ENCODE measurements at places on chromosomes 7 and 10.

- DNase-seq, result no peak
These were observed 48.9 kb downstream of the FZD1 start for GRCh38 chr7:91313113-91313512.

GRCh38 chr10:109451879-109452278, 471.4 kb downstream of the XPNPEP1 start:
- DNase-seq, result no peak

DNA sequence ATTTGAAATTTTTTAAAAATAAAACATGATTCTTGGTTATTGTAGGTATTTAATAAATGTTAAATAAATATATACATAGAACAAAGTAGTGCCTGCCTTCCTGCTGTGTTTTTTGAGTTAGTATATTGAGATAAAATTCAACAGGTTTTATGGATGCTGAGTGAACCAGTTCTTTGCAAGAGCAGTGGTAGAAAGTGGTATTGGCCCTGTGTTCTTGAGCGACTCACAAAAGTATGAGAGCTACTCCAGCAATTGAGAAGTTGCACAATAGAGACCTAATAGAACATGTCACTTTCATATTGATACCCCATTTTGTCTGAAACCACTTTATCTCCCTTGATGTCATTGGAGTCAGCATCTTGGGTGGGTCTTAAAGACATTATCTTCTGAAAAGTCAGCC, 32.6 kb upstream of the GJD4 start:
- no peak for DNase-seq

GRCh38 chr7:156988343-156989185, 21.9 kb downstream of the MNX1 start:
- DNase-seq, result no peak

DNA sequence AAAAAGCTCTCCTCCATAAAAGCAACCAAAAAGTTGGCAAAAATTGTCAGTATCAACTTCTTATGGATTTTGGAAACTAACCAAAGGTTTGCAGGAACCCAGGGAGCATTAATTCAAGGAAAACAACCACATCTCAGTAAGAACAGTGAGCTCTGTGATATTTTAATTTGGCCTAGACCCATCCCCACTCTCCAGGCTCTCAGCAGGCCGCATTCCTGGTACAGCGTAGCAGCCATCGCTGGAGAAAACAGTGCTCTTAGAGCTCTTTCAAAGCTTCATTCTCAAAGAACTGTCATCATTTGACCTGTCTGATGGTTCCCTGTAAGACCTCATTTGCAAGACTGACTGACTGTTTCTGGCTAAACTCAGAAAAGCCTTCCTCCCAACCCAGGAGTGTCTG, 81.9 kb downstream of the NUDCD3 start:
- DNase-seq, result no peak

- DNase-seq, result no peak
These were observed 48.0 kb upstream of the CARD11 start for GRCh38 chr7:3091631-3092030.

GRCh38 chr10:14727465-14727864, 47.2 kb downstream of the FAM107B start:
- no peak for DNase-seq

DNA sequence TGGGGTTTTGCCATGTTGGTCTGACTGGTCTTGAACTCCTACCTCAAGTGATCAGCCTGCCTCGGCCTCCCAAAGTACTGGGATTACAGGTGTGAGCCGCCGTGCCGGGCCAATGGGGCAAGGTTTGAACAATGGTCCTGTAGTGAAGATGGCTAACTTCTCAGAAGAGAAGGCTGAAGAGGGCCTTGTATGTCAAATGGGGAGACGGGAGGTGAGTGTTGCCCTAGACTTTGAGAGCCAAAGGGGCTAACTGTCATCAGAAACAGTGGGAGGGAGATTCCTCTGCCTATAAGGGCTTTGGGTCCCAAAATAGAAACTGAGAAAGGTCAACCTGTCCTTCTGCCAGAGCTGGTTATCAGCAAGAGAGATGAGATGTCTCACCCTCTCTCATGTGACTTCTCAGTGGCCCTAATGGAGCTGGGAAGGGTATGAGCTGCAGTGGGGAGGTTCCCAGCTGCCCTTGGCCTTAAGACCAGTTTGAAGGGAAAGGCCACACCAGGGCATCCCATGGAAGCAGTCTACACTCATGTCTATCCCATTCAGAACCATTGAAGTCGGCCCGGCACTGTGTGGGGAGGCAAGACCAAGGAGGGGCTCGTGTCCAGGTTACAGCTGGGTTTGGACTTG, 1.3 kb upstream of the SAMD8 start:
- DNase-seq, result no peak

GRCh38 chr7:41731493-41732435, 28.9 kb upstream of the INHBA start:
- peak; percentile 46 for DNase-seq

- no peak for DNase-seq
These were observed 8.6 kb downstream of the YAE1 start for GRCh38 chr7:39574673-39575349.

- no peak for DNase-seq
These were observed 330.0 kb downstream of the BBS9 start for GRCh38 chr7:33459340-33459751.

DNA sequence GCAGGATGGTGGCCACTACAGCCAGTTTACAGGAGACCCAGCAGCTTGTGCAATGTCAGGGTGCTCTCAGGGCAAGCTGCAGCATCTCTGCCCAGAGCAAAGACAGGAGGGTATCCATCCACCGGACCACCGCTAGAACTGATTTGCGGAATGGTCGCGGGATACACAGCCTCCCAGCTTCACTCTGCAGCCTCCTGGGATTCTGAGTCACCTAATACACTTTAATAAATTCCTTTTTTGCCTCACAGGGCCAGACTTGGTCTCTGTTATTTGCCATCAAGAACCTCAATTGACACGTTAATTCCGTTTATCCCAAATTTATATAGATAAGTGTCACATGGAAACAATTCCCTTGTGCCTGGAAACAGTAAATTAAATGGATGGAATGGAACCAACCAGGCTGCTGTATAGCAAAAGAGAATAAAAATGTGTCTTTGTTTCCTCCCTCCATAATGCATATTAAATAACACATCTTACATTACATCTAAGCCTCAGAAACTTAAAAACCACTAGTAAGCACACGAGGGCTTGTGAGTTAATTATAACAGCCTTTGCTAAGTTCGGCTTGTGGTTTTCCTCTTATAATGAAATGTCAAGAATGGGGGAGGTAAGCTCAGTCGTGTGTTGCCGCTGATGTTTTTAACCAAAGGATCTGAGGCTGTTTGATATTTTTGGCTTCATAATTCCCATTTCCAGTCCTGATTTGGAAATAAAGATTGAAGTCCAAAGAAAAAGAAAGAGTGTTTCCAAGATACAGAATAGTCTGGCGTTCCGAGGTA, 52.1 kb downstream of the ADRB1 start:
- peak; percentile 59 for DNase-seq

DNA sequence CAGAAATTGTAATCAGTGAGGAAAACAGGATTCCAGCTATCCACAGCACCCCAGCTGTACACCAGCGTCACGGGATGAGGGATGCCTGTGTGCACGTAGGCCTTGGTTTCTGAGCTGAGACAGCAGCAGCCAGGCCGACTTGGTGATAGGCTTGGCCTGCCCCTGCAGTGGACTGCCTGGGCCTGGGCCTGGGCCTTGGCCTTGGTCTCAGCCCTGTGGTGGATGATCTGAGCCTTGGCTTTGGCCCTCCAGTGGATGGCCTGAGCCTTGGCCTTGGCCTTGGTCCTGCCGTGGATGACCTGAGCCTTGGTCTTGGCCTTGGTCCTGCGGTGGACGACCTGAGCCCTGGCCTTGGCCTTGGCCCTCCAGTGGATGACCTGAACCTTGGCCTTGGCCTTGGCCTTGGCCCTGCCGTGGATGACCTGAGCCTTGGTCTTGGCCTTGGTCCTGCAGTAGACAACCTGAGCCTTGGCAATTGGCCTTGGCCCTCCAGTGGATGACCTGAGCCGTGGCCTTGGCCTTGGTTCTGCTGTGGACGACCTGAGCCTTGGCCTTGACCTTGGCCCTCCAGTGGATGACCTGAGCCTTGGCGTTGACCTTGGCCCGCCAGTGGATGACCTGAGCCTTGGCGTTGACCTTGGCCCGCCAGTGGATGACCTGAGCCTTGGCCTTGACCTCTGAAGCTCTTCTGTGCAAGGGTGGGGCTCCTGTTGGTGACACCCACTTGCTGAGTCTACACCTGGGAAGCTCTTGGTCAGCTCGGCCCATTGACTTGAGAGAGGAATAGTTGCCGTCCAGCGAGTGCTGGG, 93.8 kb downstream of the CUX1 start:
- no peak for DNase-seq

DNA sequence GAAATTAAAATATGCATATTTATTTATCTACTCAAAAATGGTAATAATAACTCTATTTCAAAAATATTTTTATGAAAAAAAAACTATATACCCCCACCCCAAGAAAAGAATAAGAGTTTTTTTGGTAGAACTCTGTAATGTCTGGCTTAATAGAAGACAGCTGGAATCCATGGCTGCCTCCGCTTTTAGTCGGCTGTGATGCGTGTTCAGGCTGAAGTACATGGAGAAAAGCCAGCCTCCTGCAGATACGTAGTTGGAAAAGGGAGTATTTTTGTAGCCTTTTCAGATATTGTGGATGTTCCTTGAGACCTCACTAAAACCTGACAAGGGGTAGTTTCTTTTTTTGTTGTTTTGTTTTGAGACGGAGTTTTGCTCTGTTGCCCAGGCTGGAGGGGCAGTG, 10.0 kb downstream of the FOXK1 start:
- DNase-seq, result no peak

Data from GM06990 (cell line).